Thymus (tissue), 14 donors: ENCODE measurements at places on chromosomes 2 and 18. TPM values are rescaled to one million over a fixed set of nuclear protein-coding genes. Genes with fewer than 3 reads are reported as not detected.

- no peaks in the 10 kb centered on the region for H3K36me3 ChIP-seq
- H3K4me3 ChIP-seq = no peak overlapping the region
- H3K27me3 ChIP-seq = no peaks in the 10 kb centered on the region
- no peak overlapping the region for H3K27ac ChIP-seq
- DNase-seq = no peak
These were observed 250.0 kb downstream of the FHOD3 start for GRCh38 chr18:36547544-36547943.

GRCh38 chr2:86818114-86818801 is 27.5 kb upstream of the CD8A start:
- H3K27me3 ChIP-seq = no peaks in the 10 kb centered on the region
- no peak for DNase-seq
- peak overlapping the region; percentile 83 for H3K27ac ChIP-seq
- peaks cover 40% of the 10 kb centered on the region for H3K4me1 ChIP-seq

DNA sequence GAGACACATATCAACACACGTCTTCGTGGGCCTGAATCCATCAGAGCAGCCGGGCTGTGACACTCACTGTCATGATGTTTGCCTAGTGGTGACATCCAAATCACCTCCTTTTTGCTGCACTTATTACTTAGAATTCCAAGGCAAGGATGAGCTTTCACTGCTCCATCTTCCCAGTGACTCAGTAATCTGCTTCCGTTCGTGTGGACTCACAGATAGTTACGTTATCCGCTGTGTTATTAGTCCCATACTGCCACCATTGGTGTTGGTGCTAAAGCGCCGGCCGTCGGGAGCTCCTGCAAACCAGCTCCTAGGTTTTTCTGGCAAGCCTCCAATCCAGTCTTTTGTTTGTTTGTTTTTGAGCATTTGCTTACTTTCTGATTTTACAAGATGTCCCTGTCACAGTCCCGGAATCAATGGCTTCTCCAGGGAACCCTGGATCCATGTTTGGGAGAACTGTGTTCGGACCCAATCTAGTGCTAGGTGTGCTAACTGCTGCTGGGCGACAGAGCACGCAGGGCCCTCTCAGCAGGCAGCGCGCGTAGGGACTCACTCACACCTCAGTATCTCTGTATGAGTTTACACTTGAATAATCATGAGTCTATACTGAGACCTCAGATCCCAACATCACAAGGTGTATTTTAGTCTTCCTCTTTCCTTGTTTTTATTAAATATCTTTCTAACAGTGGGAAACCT is 42.6 kb downstream of the HDAC4 start:
- no peak overlapping the region for H3K27ac ChIP-seq
- H3K36me3 ChIP-seq = peaks cover 6% of the 10 kb centered on the region
- DNase-seq = no peak
- peaks cover 17% of the 10 kb centered on the region for H3K4me1 ChIP-seq
- H3K27me3 ChIP-seq = no peaks in the 10 kb centered on the region

DNA sequence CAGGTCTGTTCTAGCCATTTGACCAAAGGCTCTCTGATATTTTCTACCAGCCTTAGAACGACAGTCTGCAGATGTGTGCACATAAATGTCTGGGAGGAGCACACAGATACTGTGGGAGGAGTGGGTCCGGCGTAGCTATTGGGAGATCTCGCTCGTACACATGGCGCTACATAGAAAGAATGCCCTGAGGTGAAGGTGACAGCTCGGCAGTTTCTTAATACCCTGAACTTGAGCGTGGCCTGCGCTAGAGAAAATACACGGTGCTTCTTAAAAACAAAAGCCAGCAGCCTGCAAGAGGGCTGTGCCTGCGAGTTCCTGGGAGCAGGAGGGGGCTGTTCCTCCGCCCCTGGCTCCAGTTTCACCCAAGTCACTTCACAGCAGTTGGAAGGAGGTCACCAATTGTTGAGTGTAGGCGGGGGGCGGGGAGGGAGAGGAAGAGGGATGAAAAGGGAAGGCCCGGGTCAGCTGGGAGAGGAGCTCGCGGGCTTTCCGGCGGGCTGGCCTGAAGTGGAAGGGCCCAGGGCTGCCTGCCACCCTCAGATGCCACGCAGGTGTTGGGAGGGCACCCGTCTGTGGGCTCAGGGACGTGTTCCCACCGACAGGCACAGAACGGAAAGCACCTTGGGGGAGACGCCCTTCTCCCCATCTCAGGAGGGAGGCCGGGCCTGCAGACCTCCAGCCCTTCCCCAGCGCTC is 124.7 kb upstream of the ZNF516 start:
- peaks cover 27% of the 10 kb centered on the region for H3K4me1 ChIP-seq
- H3K36me3 ChIP-seq = no peaks in the 10 kb centered on the region
- peak overlapping the region; percentile 79 for H3K27ac ChIP-seq
- H3K27me3 ChIP-seq = no peaks in the 10 kb centered on the region

GRCh38 chr18:61503688-61504087 is 170.5 kb downstream of the CDH20 start:
- H3K27me3 ChIP-seq = no peaks in the 10 kb centered on the region
- DNase-seq = no peak
- H3K36me3 ChIP-seq = no peaks in the 10 kb centered on the region
- no peak overlapping the region for H3K4me3 ChIP-seq
- H3K27ac ChIP-seq = no peak overlapping the region
- H3K4me1 ChIP-seq = no peaks in the 10 kb centered on the region

- H3K4me3 ChIP-seq = no peak overlapping the region
- H3K27ac ChIP-seq = no peak overlapping the region
- no peak for DNase-seq
- H3K4me1 ChIP-seq = no peaks in the 10 kb centered on the region
These were observed 394 bp downstream of the SCYGR3 start for GRCh38 chr2:227614246-227614645.

DNA sequence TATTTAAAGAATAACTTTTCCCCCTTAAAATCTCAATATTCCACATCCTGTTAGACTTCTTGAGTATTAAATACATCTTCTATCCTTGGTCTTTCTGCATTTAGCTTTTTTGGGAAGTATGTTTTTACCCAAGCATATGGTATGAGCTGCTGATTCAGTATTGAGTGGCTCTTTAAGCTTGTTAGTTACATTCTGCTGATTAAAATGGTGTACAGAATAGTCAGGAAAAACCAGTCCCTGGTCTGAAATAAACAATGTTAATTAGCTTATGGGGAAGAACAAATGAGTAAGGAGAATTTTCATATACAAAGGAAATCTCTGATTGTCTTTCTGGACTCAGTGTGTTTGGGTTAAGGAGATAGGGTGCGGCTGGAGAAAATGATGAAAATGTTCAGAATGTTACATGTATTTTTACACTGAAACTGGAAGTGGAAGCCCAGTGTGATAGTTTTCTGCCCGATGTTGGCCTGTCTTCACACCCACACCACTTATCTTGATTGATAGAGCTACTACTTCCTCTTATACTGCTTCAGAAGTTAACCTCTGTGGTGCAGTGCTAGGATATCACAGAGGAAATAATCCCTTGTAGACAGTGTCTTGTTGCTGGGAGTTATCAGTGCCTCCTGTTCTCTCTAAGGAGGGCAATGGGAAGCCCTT is 84.0 kb downstream of the MSH2 start:
- H3K4me1 ChIP-seq = no peaks in the 10 kb centered on the region
- DNase-seq = no peak
- no peaks in the 10 kb centered on the region for H3K27me3 ChIP-seq
- no peak overlapping the region for H3K4me3 ChIP-seq
- H3K27ac ChIP-seq = no peak overlapping the region

Gene CYS1
- total RNA-seq = 0.19 TPM

Gene LRPPRC
- total RNA-seq = 52.7 TPM

Gene LRATD1
- total RNA-seq = 2.1 TPM
